NCI-H1417 (cell line): ENCODE measurements at places on chromosomes 2 and 18.

DNA sequence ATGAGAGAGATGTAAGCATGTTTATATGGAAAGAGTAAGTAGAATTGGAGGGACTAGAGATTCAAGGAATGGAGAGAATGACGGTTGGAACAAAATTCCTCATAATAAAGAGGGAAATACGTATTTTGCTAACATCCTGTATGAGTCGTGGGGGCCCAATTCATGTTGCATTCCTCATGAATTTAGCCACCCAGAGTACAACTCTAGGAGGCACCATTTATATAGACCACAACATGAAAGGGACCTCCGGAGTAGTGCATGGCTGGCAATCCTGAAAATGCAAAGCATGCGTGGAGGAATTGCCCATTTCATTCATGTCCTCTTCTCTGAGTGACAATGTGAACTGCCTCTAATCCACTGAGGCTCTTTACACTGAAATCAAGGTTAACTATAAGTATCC lies 168.2 kb downstream of the ZEB2 start:
- no peak for DNase-seq

DNA sequence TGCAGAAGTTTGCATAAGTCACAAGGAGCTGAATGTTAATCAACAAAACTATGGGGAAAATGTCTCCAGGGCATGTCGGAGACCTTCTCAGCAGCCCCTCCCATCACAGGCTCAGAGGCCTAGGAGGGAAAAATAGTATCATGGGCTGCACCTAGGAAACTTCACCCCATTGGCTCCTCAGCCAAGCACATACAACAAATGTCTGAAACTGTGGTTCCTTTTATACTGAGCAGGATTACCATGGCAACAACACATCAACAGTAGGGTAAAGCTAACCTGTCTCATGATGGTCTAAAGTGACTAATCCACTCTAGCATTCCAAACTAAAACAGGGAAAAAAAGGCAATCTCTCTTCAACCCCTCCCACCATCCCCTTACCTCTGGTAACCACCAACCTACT lies 3.2 kb upstream of the NEMP2 start:
- DNase-seq = no peak

DNA sequence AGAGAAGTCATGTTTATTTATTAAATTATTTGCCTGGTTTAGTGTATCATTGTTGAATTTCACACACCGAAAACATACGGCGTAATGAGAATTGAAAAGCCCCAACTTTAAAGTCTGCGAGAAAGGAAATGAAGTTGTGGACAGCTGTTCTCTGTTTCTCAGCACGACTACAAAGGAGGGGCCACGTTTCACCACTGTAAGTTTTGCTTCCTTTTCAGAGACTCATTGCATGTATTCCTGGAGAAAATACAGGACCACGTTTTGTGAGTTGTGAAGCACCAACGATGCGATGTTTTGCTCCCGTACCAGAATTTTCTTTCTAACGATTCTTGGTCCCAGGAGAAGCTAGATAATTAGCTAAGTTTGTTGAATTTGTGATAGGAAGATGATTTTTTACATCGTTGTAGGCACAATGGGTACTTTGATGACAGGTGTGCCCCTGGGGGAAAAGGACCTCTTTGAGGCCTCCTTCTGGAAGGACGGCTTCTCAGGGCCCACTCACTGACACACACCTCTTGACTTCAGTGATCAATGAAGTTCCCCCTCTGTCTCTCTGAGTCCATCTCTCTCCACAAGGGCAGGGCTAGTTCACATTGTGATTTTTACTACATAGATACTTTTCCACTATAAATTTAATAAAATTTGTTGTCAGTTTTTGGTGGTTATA lies 23.7 kb upstream of the ACKR3 start:
- no peak for DNase-seq

GRCh38 chr2:128485761-128486639 lies 167.3 kb upstream of the HS6ST1 start:
- DNase-seq = no peak

DNA sequence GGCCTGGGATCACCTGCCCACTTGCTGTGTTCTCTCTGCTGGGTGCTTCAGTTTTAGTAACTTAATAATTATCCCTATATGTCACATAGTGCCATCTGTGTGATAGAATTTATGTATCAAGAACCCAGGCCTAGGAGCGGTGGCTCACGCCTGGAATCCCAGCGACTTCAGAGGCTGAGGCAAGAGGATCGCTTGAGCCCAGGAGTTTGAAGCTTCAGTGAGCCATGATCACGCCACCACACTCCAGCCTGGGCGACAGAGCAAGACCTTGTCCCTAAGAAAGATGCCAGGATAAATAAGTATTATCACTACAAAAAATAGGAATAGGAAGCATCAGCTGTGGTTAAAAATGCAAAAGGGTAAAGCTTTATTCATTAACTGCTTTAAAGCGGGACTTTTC lies 240.8 kb downstream of the FAM210A start:
- no peak for DNase-seq

DNA sequence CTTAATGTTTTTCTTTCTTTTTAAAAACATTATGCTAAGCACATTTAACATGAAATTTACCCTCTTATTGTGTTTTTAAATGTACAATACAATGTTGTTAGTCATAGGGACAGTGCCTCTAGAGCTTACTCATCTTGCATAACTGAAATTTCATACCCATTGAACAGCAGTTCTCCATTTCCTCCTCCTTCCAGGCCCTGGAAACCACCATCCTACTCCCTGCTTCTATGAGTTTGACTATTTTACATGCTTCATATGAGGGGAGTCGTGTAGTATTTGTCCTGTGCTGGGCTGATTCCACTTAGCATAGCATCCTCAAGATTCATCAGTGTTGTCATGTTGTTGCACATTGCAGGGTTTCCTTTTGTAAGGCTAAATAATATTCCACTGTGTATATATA lies 92.6 kb downstream of the SPATS2L start:
- no peak for DNase-seq

DNA sequence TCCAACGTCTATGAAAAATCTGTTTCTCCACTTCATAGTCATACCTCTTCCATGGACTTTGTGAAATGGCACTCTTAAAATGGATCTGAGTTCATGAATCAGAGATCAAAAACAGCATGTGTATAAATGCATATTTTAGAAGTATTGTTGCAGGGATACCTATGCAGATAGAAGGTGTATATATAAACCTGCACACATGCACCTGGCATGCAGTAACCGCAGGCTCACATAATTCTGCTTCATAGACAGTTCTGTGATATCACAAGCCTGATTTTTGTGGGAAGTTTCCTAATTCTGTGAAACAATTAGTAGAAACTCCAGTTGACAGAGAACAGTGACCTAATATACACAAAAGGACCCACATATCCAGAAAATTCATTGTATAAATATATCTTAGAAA lies 421.7 kb downstream of the TGIF1 start:
- DNase-seq = no peak

- DNase-seq = no peak
Observed at GRCh38 chr2:127080226-127080937, 26.6 kb downstream of the BIN1 start.

GRCh38 chr2:37836270-37836669 lies 88.8 kb upstream of the RMDN2 start:
- DNase-seq = no peak

GRCh38 chr18:75211953-75212750 lies 1.6 kb downstream of the TSHZ1 start:
- DNase-seq = peak; percentile 39

- no peak for DNase-seq
Observed at GRCh38 chr2:197827618-197828017, 23.2 kb downstream of the PLCL1 start.

- no peak for DNase-seq
Observed at GRCh38 chr18:68887410-68887809, 89.5 kb downstream of the CCDC102B start.

DNA sequence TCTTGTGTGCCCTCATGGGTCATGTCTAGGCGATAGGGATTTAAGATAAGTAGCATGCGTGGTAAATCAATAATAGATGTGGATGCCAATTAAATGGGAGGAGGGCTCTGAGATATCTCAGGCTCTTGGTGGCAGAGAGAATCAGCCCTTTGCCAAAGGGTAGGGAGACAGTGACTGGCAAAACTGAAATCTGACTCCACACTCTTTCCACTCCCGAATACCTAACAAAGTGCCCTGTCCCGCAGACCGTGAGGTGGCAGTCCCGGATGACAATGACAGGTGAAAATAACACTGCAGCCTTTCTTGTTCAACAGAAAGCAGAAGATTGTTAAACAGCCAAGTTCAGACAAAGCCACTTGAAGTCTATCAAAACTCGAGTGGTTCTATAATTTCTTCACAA lies 47.0 kb downstream of the C2orf76 start:
- DNase-seq = no peak

- no peak for DNase-seq
Observed at GRCh38 chr2:157245144-157245840, 12.2 kb upstream of the GALNT5 start.

- no peak for DNase-seq
Observed at GRCh38 chr2:136108463-136108862, 9.5 kb downstream of the CXCR4 start.

- no peak for DNase-seq
Observed at GRCh38 chr2:206217743-206218142, 56.7 kb upstream of the ZDBF2 start.

GRCh38 chr2:202771741-202772460 lies 99.7 kb downstream of the ICA1L start:
- no peak for DNase-seq

DNA sequence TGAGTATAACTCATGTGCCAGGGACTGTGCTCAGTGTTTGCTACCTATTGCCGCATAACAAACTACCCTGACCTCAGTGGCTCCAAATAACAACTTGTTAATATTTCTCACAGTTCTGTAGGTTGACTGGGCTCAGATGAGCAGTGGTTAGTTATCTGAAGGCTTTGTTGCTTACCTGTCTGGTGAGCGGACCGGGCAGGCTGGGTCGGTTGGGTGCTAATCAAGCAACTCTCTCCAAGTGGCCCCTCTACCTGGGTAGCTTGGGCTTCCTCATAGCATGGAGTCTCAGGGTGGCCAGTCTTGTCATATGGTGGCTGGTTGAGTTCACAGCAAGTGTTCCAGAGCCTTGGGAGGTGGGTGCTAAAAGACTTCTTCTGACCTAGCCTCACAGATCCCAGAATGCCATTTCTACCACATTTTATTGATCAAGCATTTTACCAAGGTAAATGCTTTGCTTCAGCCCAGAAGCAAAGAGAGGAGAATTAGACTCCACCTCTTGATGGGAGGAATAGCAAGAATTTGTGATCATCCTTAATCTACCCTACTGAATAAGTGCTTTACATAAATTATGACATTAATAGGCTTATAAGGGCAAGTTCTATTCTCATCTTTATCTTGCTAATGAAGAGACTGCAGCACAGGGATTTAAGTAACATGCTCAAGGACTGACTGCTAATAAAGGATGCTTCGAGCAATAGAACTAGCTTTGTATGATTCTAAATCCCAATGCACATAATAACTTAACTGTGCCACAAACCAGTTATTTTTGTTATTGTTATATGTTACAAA lies 16.9 kb downstream of the RAB31 start:
- DNase-seq = no peak

GRCh38 chr2:164954186-164954585 lies 1.1 kb downstream of the SLC38A11 start:
- DNase-seq = no peak

DNA sequence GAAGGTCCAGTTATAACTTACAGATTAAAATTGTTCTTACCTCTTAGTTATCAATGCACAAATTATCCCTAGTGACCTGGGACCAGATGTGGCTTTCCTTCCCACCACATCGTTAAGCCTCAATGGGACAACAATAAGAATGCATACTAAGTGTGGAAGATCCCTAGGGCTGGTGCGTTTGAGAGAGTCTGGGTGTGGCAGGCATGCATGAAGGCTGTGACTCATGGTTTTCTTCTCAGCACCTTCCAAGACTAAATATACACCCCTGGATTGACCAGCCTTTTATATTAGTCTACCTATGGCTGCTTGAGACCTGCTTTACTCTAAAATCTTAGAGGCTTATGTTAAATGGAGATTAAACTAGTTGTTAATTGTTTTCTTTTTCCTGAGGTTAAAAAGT lies 261.7 kb upstream of the SLC14A2 start:
- no peak for DNase-seq

- DNase-seq = no peak
Observed at GRCh38 chr2:38454081-38454480, 77.0 kb upstream of the ATL2 start.

GRCh38 chr18:76616373-76616772 lies 121.3 kb upstream of the ZNF516 start:
- DNase-seq = no peak

DNA sequence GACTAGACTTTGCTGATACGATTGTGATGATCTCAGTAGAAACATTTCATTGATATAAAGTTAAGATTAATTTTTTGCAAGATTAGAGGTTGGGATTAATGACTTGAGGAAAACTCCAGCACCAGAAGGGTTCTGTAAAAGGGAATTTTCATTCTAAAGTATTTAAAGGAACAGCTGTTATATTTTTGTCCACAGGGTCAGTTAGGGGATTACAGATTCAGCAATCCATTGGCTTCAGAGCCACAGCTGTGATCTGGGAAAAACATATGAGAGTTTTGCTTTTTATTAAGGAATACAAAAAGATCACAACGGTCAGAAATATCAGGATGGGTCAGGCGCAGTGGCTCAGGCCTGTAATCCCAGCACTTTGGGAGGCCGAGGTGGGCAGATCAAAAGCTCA lies 19.6 kb upstream of the REV1 start:
- DNase-seq = no peak

DNA sequence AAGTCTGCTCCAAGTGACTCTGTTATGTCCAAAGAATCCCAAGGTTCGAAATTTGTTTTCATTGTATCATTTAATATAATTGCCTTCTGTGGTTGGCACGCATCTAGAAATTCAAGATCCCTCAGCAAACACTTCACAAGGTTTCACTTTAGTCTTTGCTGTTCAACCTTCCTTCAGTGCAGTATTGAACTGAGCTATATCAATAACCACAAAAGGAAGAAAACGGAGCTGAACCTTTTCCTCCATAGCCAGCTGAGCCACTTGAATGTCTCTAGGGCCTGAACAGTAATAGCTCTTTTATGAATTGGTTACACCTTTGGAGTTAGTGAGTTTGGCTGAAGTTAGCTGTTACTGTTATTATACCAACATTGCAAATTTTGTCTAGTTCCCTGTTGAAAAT lies 357.7 kb upstream of the HNRNPA3 start:
- DNase-seq = peak; percentile 46

GRCh38 chr18:35158728-35159450 lies 81.9 kb upstream of the ZNF397 start:
- DNase-seq = no peak

DNA sequence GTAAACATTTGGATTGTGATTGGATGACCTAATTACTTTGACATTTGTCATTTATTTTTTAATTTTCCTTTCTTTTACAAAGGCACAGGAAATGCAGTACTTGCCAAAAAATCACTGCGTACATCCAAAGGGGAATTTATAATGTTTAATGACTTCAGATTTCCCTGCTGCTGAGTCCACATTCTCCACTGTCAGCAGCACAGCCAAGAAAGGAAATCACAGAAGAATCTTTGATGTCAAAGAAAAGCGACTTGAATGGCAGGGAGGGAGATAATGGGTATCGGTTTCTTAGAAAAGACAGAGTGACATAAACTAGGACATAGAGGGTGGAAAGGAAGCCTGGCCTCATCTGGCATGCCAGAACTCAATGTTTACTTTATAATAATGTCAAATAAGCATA lies 41.4 kb upstream of the COPS8 start:
- DNase-seq = no peak

GRCh38 chr2:240395896-240396622 lies 39.4 kb upstream of the GPC1 start:
- no peak for DNase-seq
